G401 (cell line): ENCODE measurements at places on chromosomes 1 and 21. TPM values are rescaled to one million over a fixed set of nuclear protein-coding genes. Genes with fewer than 3 reads are reported as not detected.

The AGT gene
- total RNA-seq: not detected in 2 replicates

The NUAK2 gene
- total RNA-seq: 6.3 and 8.3 TPM in 2 replicates

The ACKR1 gene
- not detected in 2 replicates for total RNA-seq

The ADORA3 gene
- not detected in 2 replicates for total RNA-seq

The C8A gene
- total RNA-seq: not detected in 2 replicates

The CLCA4 gene
- total RNA-seq: not detected in 2 replicates

The FALEC gene
- 2.2 TPM in 1 of 2 replicates, not detected in the other for total RNA-seq

The CRP gene
- not detected in 2 replicates for total RNA-seq

The SLC6A17 gene
- total RNA-seq: 0.92 and 1.3 TPM in 2 replicates

The OR6N1 gene
- total RNA-seq: not detected in 2 replicates

The PLA2G2D gene
- total RNA-seq: not detected in 2 replicates

The PBX1 gene
- total RNA-seq: not detected in 2 replicates

The SLC35D1 gene
- 2.5 and 4.7 TPM in 2 replicates for total RNA-seq

The SPRR2B gene
- not detected in 2 replicates for total RNA-seq

The CCDC190 gene
- not detected in 2 replicates for total RNA-seq
